RKO (cell line): ENCODE measurements at places on chromosomes 1 and 21.

DNA sequence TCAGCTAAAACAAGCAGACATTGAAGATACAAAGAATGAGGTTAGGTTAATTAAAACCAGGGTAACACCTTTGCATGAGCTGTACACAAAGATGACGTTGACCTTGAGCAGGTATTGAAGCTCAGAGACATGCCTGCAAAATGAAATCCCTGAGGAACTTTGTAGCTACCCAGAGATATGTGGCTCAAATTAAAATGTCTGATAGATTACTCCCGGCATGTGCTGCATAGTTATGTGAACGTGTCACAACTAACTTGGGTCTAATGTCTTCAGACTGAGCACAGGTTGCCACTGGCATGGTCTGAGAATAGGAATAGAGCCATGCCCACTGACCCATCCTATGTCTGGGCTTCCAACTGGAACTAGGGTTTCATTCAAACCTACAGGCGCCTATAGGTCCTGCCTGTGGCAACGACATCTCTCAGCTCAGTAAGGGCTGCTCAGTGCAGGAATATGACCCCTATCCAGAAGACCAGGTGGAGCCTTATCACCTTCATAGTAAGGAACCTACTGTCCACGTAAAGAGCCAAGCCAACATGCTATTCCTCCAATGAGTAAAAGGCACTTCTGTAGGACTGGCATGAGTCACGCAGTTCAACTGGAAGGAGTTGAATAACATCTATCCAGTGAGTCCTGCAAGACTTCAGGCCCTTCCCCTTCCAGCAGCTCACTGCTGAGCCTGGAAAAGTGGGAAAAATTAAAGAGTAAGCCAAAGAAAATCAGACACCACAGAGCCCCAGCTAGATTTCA lies 60.7 kb downstream of the PRKAB2 start:
- no peak for DNase-seq

DNA sequence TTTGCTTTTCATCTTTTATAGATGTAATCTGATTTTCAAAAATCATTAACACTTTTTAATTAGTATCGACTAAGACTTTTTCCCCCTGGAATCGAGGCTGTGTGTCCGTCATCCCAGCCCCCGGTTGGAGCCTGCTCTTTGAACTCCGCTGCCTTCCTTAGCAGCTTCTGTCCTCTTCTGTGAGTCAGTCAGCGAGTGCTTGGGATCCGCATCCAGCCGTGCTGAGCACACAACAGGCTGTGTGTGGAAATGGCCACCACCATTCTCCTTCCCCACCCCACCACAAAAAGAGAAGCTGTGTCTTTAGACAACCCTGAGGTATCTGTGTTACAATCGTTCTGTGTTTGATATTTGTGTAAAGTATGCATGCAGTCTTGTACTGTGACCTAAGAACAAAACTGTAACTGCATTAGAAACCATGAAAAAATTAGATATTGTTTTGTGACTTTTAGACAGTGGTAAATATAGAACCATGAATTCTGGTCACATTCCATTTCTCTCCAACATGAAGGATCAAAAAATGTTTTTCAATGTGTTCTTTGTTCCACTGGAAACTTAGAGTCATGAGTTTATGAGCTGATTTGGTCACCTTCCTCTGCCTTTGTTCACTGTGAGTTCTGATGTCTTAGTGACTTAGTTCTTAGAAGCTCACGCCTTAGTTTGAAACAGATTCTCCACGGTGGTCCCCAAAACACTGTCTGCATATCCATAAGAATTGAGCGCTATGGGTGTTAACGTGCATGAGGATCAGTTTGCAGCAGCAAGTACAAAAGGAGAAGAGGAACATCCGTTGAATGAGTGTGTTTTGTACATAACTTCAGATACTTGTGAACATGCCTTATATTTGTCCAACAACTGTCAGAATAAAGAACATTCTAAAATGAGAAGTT lies 64.7 kb downstream of the VPS26C start:
- DNase-seq, result no peak

GRCh38 chr1:152566681-152567080 lies at the start of gene LCE3E:
Gene LCE3E (minus strand): TSS chr1:152566780. CDS start chr1:152566208, 572 bp downstream.
- DNase-seq, result no peak

DNA sequence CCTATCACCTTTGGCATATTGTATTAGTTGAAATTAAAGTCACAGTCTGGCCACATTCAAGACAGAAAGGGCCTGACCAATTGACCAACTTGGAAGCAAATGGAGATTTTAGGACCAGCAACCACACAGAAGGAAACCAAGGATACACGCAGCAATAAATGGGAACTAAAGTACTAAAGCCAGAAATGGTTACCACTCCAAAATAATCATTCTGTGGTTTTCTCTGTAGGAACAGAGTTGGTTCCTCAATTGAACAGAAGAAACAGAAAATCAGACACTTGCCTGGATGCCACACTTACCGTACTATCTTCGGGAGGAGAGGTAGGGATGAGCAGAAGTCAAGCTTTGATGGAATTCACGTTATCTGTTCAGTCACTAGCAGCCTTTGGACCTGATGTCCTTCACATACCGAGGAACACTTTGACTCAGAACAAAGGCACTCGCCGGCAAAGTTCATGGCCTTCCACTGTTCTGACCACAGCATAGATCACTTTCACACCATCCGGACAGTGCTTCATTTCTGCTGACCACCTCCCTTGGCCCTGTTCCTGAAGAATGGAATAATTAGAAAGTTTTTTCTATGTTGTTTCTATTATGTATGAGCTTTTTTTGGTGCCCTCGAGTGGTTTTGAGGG lies 96.9 kb downstream of the LPAR3 start:
- no peak for DNase-seq

- no peak for DNase-seq
Observed at GRCh38 chr21:31426235-31426797, 82.3 kb upstream of the TIAM1 start.

DNA sequence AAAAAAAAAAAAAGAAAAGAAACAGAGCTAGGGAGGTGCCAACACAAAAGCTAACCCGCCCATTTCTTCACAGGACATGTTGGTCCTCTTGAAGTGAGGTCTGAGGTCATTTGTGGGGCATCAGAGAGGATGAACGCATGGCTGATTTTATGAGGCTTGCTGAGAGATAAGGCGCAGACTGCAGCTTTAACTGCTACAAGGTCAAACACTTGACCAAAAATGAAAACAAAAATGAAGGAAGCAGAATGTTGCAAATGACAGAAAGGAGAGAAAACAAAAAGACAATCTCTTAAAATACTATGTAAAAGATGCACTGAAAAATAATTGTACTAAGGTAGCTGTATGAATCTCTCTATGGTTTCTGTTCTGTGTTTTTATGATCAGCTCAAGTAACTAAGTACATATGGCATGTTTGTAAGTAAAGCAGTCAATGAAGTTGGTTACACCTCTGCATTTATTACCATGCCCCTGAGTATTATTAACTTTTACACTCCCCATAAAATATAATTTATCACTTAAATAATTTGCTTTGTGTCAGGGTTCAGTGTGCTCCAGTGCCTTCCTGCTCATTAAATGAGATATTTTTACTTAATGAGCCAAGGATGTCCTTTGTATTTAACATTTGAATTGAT lies 249.1 kb upstream of the NR5A2 start:
- DNase-seq, result no peak

GRCh38 chr1:28056129-28056925 lies 32.1 kb downstream of the EYA3 start:
- DNase-seq, result no peak

DNA sequence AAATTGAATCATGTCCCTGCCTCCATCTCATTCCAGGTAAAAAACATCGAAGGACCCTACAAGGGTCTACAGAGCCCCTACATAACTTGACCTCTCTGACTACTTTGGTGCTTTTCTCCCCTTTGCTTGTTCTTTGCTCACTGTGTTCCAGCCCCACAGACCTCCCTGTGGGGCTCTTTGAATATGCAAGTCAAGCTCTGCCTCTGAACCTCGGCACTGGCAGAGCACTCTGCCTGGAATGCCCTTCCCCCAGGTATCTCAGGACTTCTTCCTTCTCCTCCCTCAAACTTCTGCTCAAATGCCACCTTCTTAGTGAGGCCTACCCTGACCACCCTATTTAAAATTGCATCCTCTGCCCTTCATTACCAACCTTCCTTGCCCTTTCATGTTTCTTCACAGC lies 87.8 kb upstream of the CD34 start:
- DNase-seq, result no peak

DNA sequence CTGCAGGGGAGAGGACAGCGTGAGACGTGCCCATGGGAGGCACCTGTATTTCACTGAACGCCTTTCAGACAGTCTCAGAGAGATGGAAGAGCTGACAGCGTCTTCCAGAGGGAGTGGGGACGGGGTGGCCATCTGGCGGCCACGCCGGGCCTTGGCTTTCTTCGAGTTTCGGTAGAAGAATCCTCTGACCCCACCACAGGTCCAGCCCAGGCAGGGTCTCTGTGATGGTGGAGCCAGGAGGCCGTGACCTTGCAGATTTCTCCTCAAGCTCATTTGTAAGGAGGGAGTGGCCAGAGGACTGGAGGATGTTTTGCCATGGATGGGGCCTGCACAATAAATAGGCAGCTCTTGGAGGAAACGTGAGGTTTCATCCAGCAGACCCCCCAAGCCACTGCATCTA lies 47.6 kb upstream of the ADARB1 start:
- no peak for DNase-seq
